ENCODE measurements at places on chromosomes 7 and 10.

- DNase-seq, result no peak
Observed at GRCh38 chr7:28773423-28774145, 184.5 kb downstream of the TRIL start.

GRCh38 chr7:70419526-70420380 is 712.2 kb upstream of the GALNT17 start:
- DNase-seq, result no peak

DNA sequence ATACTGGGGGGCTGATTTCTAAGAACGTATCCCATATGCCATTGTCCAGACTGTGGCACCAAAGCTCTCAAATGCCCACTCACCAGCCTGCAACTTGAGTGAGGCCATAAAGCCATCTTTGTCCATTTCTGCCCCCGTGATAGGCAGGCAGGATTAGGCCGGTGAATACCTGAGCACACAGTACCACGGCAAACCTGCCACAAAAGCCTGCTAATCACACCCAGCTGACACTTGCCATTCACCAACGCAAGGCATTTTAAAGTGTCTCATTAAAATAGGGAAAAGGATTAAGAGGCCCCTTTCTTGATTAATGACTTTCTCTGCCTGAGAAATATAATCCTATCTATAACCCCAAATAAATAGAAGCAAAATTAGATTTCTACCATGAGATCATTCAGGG is 111.4 kb upstream of the NANOS1 start:
- no peak for DNase-seq

GRCh38 chr10:103889121-103889720 is 28.8 kb downstream of the STN1 start:
- DNase-seq, result no peak

- no peak for DNase-seq
Observed at GRCh38 chr10:16732376-16732775, 84.8 kb downstream of the RSU1 start.

GRCh38 chr7:131733604-131734003 is 177.2 kb upstream of the PODXL start:
- DNase-seq, result no peak

DNA sequence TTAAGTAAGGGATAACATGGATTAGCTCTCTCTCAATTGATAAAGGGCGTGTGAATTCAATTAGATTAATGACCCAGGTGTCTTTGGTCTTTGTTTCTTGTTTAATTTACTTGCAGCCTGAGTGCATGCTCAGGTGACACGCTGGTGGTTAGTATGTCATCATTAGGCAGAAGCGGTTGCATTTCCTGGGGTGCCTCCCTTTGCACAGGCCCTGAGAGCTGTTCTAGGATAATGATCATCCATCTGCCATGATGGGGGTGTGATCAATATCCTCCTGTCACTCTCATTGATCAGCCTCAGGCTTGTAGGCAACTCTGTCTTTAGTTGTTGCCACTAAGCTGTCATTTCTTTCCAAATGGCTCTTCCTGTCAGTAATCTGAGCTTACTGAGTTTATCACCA is 99.6 kb upstream of the NPS start:
- DNase-seq, result no peak
